ENCODE measurements at places on chromosomes 12 and 14.

DNA sequence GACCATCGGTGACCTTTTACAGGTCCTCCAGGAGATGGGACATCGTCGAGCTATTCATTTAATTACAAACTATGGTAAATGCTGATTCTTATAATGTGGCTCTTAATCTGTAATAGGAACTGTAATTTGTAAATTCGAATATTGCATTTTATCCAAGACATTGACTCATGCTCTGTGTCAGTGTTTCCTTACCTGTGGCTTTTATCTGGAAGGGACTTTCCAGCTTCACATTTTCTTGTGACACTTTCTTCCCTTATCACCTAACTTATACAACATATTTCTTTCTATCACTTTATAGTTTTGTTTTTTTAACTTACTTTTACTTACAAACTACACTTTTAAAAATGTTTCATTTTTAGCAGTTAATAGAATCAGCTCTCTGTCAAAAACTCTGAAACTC is 14.8 kb downstream of the IRAK3 start:
- DNase-seq = no peak

DNA sequence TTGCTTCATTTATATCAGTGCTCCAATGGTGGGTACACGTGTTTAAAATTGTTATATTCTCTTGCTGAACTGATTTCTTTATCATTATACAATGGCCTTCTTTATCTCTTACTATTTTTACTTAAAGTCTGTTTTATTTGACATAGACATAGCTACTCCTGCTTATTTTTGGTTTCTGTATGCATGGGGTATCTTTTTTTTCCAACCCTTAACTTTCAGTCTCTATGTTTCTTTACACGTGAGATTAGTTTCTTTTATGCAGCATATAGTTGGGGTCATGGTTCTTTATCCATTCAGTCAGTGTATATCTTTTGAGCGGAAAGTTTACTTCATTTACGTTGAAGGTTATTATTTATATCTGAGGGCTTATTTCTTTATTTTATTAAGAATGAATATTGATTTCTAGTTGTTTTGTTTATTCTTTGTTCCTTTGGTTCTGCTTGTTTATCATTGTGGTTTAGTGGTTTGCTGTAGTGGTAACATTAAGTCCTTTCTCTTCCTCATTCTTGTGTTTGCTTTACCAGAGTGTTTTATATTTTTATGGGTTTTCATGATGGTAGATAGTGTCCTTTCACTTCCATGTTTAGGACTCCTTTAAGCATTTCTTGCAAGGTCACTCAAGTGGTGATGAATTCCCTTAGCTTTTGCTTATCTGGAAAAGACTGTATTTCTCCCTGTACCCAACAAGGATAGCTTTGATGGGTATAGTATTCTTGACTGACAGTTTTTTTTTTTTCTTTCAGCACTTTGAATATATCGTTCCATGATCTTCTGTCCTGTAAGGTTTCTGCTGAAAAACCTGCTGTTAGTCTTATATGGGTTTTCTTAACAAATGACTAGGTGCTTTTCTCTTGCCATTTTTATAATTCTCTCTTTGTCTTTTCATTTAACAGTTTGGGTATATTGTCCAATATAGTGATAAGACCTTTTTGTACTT is 38.3 kb upstream of the FAR2 start:
- DNase-seq = no peak

- DNase-seq = no peak
Measured at GRCh38 chr12:52275686-52276085, 1.2 kb downstream of the KRT86 start.

GRCh38 chr14:103854822-103855733 is 7.7 kb upstream of the PPP1R13B start:
- no peak for DNase-seq

DNA sequence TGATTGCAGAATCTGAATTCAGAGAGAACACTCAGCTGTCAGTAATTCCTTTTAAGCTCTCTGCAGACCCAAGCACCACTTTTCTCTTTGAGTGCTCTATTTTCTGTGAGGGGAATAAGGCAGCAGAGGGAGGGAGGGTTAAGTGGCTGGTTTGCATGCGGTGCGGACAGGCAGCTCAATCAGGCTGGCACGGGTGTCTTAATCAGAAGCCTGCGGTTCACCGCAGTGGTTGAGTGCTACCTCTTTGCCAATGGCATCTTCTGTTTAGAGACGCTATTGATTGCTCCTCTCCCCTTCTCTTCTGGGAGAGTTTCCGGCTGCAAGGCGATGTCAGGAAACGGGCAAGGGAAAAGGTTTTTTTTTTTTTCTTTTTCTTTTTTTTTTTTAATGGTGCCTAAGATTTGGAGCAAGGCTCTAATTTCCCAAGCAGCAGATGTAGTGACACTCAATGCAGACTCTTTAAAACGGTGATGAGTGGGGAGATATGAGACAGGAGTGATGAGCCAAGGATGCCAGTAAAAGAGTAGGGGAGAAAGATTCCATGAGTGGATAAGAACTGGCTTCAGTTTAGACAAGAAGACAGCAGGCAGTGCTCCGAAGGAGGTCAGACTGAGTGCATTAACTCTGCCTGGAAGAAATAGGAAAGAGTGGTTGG is 533.7 kb upstream of the SEL1L start:
- DNase-seq = no peak

DNA sequence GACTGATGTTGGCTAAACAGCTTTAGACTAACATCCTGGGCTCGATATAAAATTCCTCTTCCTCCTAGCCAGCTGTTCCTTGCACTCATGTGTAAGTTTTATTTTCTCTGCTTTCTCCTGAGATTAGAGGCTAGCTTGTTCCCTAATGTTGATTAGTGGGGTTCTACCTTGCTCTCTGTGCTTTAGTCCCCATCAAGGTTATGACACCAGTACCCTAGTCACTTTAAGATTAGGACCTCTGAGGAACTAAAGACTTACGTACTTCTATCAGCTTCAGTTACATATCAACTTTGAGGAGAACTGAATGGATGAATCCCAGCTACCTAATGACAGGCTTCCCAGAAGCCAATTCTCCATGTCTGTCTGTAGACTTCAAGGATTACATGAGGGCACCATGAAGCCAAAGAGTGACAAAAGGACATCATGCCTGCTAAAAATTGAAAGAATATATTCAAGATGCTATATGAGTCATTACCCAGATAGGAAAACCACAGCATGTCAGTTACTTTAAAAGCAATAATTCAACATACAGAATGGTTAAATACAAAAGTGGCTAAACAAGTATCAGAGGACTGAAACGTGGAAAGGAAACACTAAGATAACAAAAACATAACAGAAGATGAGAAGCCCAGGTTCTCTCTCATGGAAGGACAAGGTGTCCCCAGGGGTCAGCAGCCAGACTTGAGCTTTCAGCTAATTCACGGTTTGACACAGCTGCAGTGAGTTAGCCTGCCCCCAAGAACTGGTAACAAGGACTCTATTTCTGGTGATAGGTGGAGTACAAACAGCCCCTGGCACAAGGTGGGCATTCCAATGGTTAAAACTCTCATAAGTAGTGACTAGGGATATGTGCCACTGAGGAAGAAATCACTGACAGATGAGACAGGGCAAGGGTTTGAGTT is 20.4 kb downstream of the ADAM20 start:
- DNase-seq = no peak
